ENCODE measurements at places on chromosomes 1 and 21.

DNA sequence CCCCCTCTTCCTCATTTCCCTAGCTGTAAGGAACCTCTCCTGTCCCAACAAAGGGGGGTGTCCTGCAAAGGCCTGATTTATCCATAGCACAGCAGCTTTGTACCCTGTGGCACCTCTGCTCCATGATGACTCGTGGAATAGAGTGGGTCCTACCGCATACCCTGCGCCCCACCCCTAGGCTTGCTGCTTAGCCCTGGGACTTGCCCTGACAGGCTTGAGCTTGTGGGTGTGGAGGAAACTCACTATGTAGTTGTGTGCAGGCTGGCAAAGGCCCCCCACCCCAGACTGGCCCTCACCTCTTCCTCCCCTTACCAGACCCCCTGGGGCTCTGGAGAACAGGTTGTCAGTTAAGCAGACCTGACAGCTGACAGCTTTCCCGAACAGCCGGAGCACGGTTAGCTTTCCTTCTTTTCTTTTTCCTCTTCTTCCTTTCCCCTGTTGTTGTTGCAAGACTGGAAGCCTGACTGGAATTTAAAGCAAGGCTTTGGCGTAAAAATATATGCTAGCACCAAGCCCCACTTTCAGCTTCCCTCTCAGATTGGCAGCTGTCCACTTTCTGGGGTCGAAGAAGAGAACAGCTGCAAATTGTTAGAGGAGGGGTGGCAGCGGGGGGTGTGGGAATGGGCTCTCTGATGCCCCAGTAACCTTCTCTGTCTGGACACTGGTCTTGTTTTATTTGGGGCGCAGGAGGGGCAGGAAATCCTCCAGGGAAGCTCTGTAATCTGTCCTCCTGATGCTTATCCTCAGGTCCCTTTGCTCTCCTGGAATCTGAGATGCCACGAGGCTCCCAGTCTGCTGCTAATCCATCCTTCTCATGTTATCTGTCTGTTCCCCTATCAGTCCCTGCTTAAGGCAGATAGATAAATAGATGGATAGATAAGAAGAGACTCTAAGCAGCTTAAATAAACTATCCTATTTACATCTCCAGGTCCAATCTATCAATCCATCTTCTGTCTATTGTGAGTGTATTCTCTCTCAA, 134.6 kb downstream of the BRINP2 start:
- DNase-seq: no peak
- H3K36me3 ChIP-seq: no peaks in the 10 kb centered on the region
- H3K27me3 ChIP-seq: no peaks in the 10 kb centered on the region

DNA sequence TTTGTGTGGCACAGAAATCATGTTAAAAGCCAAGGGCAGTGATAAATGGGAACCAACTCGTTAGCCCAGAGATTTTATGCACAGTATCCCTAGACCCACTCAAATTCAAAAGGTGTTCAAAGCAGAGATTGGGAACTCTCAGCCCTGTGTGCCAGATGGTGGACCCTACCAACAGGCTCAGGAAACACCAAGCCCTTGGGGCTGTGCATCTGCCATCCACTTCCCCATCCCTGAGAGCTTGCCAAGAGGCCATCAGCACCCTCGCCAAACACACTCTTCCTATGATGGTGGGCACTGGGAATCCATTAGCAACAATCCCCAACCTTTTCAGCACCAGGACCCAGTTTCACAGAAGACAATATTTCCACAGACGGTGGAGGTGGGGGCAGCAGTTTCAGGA, 194.2 kb upstream of the NFIA start:
- H3K4me1 ChIP-seq: no peaks in the 10 kb centered on the region
- no peaks in the 10 kb centered on the region for H3K36me3 ChIP-seq
- no peak overlapping the region for H3K4me3 ChIP-seq
- DNase-seq: no peak

- H3K4me3 ChIP-seq: no peak overlapping the region
- no peak for DNase-seq
- H3K36me3 ChIP-seq: no peaks in the 10 kb centered on the region
- peaks cover 1% of the 10 kb centered on the region for H3K4me1 ChIP-seq
- no peak overlapping the region for H3K27ac ChIP-seq
These were observed 74.0 kb downstream of the CACNA1E start for GRCh38 chr1:181557313-181557712.

- H3K36me3 ChIP-seq: no peaks in the 10 kb centered on the region
- no peaks in the 10 kb centered on the region for H3K27me3 ChIP-seq
- no peaks in the 10 kb centered on the region for H3K4me1 ChIP-seq
- no peak for DNase-seq
These were observed 186.3 kb upstream of the USP25 start for GRCh38 chr21:15543473-15543872.

DNA sequence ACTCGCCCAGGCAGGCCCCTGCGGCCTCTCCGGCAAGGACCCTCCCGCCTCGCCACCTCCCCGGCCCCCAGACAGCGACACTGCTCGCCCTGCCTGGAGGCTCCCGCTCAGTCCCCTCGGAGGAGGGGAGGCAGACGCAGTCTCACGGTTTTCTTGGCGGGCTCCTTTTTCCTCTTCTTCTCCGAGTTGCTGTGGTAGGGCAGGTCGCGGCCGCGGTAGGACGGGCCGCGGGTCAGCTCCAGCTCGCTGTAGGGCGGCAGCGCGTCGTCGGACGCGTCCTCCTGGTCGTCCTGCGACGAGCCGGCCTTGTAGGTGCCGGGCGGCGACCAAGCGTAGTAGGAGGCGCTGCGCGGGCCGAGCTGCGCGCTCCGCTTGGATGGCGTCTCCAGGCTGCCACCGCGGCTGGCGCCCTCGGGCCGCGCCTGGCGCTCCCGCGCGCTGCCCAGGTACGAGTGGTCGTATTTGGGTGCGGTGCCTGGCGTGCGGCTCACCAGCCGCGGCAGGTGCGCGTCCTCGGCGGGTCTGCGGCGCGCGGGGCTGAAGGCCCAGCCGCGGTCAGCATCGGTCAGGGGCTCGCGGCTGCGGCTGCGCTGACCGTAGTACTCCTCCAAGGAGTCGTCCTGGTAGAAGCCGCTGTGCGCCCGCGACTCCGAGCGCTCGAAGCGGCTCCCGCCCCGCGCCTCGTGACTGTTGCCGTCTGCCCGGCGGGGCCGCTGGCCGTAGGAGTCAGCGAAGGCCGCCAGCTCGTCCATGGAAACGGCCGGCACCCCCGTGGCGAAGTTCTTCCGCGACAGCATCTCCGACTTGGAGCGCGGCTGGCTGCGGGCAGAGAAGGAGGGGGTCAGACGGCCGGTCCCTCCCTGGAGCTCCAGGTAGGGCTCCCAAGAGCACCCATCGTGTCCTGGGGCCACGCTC, 44.8 kb upstream of the TADA1 start:
- no peak overlapping the region for H3K4me3 ChIP-seq
- no peaks in the 10 kb centered on the region for H3K36me3 ChIP-seq
- no peaks in the 10 kb centered on the region for H3K27me3 ChIP-seq
- peaks cover 18% of the 10 kb centered on the region for H3K4me1 ChIP-seq
- DNase-seq: no peak

DNA sequence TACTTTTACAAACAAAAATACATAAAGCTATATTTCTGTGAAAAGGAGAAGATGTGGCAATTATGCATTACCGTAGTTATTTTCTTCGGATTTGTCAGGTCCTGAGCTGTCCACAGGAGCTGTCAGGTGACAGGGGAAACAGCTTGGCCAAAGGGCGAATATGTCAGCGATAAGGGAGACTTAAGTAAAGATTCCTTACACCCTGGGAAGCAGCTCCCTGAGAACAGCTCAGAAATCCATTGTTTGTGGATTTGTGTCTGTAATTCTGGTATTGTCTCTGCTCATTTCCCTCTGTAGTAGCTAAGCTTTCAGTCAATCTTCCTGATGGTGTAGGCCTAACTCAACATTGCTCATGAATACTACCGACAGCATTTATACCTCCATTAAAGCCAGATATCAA, 7.1 kb upstream of the CD34 start:
- no peak overlapping the region for H3K4me3 ChIP-seq
- no peaks in the 10 kb centered on the region for H3K27me3 ChIP-seq
- no peaks in the 10 kb centered on the region for H3K36me3 ChIP-seq
- DNase-seq: no peak

DNA sequence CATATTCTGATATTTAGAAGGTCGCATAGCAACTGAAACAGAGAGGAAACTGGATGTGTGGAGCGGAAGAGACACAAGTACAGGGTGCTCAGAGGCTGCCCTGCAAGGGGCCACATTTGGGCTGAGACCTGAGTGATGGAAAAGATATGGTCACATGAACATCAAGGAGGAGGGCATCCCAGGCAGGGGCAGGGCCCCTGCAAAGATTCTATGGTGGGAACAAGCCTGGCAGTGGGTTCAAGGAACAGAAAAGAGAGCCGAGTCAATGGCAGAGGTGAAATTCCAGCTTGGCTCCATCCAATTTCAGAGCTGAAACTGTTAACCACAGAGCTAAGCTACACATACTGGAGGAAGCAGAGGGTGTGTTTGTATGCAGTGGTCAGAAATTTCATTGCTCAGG, 227.7 kb downstream of the PRDM2 start:
- H3K4me3 ChIP-seq: no peak overlapping the region
- H3K27ac ChIP-seq: no peak overlapping the region
- no peaks in the 10 kb centered on the region for H3K27me3 ChIP-seq
- H3K4me1 ChIP-seq: no peaks in the 10 kb centered on the region
- no peak for DNase-seq
- no peaks in the 10 kb centered on the region for H3K36me3 ChIP-seq

DNA sequence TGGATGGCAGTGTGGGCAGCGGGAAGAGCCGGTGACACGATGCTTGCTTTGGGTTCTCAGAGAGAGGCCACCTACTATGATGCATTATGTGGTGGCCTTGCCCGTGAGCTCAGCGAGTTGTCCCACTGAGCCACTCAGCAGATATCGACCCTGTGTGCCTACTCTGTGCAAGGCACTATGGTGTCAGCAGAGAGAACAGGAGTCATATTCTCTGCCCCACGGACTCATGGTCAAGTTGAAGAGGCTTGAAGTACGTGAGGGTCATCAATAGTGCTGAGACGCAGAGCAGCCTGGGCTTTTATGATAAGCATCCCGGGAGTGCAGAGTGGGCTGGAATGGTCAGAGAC, 466.2 kb downstream of the CAMTA1 start:
- no peaks in the 10 kb centered on the region for H3K36me3 ChIP-seq
- no peak for DNase-seq
- no peaks in the 10 kb centered on the region for H3K27me3 ChIP-seq
- H3K4me1 ChIP-seq: no peaks in the 10 kb centered on the region
- no peak overlapping the region for H3K4me3 ChIP-seq

GRCh38 chr1:18651713-18652112, 21.1 kb downstream of the PAX7 start:
- no peak for DNase-seq
- H3K4me3 ChIP-seq: no peak overlapping the region
- H3K4me1 ChIP-seq: no peaks in the 10 kb centered on the region
- H3K27ac ChIP-seq: no peak overlapping the region
- H3K27me3 ChIP-seq: no peaks in the 10 kb centered on the region

GRCh38 chr1:173603056-173603591, at the start of gene SLC9C2:
Gene SLC9C2, minus strand, starts transcription at chr1:173603072. Its CDS starts 1,296 bp downstream, at chr1:173601776.
- peaks cover 13% of the 10 kb centered on the region for H3K4me1 ChIP-seq
- H3K27me3 ChIP-seq: no peaks in the 10 kb centered on the region
- no peaks in the 10 kb centered on the region for H3K36me3 ChIP-seq
- DNase-seq: no peak

- no peak overlapping the region for H3K4me3 ChIP-seq
- no peaks in the 10 kb centered on the region for H3K27me3 ChIP-seq
- no peak for DNase-seq
- H3K36me3 ChIP-seq: no peaks in the 10 kb centered on the region
These were observed 22.2 kb upstream of the TCEA3 start for GRCh38 chr1:23446661-23447310.

GRCh38 chr21:45012662-45013259, 61.6 kb upstream of the ADARB1 start:
- H3K27ac ChIP-seq: no peak overlapping the region
- no peaks in the 10 kb centered on the region for H3K27me3 ChIP-seq
- no peaks in the 10 kb centered on the region for H3K36me3 ChIP-seq
- H3K4me1 ChIP-seq: peaks cover 12% of the 10 kb centered on the region

- no peak for DNase-seq
- H3K4me3 ChIP-seq: no peak overlapping the region
- no peak overlapping the region for H3K27ac ChIP-seq
- peaks cover 16% of the 10 kb centered on the region for H3K4me1 ChIP-seq
These were observed 1.1 kb downstream of the PLXNA2 start for GRCh38 chr1:208242941-208243526.

- no peak overlapping the region for H3K4me3 ChIP-seq
- peaks cover 18% of the 10 kb centered on the region for H3K36me3 ChIP-seq
- no peak overlapping the region for H3K27ac ChIP-seq
- no peak for DNase-seq
- H3K4me1 ChIP-seq: peaks cover 16% of the 10 kb centered on the region
These were observed 64.0 kb downstream of the ZBTB17 start for GRCh38 chr1:15911927-15912326.

- H3K36me3 ChIP-seq: no peaks in the 10 kb centered on the region
These were observed 137.6 kb downstream of the ZZZ3 start for GRCh38 chr1:77544845-77545244.

DNA sequence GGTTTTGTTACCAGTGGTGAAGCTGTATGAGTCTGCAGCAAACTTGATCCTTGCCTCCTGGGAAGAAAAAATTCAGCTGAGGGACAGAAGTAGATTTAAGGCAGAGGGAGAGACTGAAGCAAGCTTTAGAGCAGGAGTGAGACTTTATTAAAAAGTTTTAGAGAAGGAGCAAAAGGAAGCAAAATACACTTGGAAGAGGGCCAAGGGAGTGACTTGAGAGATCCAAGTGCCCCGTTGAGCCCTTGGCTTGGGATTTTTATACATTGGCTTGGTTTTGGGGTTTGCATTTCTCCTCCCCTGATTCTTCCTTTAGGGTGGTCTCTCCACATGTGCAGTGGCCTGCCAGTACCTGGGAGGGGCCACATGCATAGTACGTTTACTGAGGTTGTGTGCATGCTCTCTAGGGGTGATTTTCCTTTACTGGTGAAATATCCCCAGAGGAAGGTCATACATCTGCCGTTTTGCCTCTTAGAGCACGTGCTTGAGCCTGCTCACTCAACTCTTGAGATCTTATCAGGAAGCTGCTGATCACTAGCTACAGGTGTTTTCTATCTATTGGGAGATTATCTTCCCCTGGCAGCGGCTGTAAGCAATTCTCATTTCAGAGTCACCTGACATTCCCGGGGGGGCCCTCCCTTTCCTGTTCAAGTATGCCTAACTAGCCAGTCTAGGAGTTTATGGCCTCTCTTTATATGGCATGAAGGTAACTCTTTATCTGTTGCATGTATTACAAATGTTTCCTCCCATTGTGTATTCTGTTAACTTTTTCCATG, 20.3 kb downstream of the FASLG start:
- no peak for DNase-seq
- H3K4me1 ChIP-seq: peaks cover 6% of the 10 kb centered on the region
- no peaks in the 10 kb centered on the region for H3K27me3 ChIP-seq
- no peak overlapping the region for H3K27ac ChIP-seq

- H3K27me3 ChIP-seq: no peaks in the 10 kb centered on the region
- H3K27ac ChIP-seq: no peak overlapping the region
- H3K36me3 ChIP-seq: no peaks in the 10 kb centered on the region
These were observed 27.9 kb upstream of the AGO1 start for GRCh38 chr1:35854989-35855700.

DNA sequence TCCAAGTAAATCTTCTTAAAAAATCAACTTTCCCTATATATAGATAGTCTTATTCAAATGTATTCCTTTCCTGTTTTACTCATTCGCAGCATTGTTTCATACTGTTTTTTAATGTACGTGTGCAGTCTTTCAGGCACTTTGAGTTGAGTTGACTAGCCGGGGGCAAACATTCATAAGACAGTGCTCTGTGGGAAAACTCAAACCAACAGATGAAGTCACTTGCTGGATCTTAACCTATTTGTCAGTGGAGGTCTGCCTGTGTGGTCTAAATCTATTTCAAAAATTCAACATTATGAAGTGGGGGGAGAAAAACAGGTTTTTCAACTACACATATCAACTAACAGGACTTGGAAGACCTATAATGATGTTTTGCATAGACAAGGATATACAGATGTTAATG, 6.2 kb downstream of the HSD11B1 start:
- H3K4me1 ChIP-seq: no peaks in the 10 kb centered on the region
- DNase-seq: no peak
- H3K27me3 ChIP-seq: no peaks in the 10 kb centered on the region

All from Karpas-422 (cell line).